ENCODE measurements at places on chromosomes 5 and 9.

- peak; percentile 85 for DNase-seq
Observed at GRCh38 chr5:122500245-122501088, 188.4 kb downstream of the SNCAIP start.

DNA sequence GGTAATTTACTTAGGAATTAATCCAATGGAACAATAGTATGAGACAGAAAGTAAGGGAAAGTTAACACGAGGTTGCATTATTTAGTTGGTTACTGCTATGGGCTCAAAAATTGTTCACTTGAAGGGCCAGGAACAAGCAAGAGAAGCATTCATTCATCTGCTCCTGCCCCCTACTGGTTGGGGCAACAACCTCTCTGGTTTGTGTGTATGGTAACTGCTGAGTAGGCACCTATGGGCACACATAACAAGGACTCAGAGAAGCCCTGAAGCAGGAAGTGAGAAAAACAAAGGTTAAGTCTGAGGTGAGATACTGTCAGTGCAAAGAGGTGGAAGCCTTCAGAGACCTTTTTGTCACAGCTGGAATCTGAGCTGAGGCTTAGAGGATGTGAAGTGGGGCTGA is 34.4 kb upstream of the RANBP6 start:
- no peak for DNase-seq

GRCh38 chr5:151469386-151469785 is 22.0 kb downstream of the SLC36A1 start:
- DNase-seq, result no peak

GRCh38 chr5:164581889-164582288 is 1076.5 kb downstream of the MAT2B start:
- no peak for DNase-seq

- DNase-seq, result no peak
Observed at GRCh38 chr9:112408819-112409218, 28.9 kb downstream of the HSDL2 start.

DNA sequence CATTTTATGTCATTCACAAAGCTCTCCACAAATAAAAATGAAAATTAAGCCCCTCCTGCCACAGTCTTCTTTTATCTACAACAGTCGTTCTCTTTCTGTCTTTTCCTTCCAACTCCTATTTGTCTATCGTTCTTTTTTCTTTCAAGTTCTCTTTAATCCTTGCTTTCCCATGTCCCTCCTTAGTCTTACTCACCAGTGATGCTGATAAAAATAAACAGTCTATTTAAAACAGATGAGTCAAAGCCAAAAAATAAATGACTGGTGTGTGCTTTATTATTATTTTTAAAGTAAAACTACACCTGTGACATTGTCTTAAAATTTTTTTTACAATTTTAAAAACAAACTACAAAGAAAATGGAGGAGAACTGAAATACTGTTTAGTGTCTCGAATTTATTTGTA is 137.1 kb upstream of the TMEM161B start:
- DNase-seq, result no peak

- no peak for DNase-seq
Observed at GRCh38 chr5:8606231-8606630, 737.3 kb downstream of the MTRR start.

- no peak for DNase-seq
Observed at GRCh38 chr5:144484124-144484897, 313.6 kb downstream of the KCTD16 start.

DNA sequence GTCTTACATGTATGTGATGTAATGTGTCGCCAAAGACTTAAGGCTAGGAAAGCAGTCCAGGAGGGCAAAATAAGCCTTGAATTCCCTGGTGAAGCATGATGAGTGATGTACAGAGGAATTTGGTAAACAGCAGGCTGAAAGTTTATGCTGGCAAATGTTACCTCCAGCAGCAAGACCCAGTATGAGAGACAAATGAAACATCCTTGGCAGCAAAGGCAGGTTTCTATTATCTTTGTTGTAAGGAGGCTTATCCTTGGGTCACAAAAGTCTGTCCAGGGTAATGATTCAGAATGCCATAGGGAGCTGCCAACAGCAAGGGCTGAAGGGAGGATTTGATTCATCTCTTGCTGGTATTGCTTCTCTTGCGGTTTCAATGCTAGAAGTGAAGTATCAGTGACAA is 75.9 kb upstream of the HTR4 start:
- no peak for DNase-seq

DNA sequence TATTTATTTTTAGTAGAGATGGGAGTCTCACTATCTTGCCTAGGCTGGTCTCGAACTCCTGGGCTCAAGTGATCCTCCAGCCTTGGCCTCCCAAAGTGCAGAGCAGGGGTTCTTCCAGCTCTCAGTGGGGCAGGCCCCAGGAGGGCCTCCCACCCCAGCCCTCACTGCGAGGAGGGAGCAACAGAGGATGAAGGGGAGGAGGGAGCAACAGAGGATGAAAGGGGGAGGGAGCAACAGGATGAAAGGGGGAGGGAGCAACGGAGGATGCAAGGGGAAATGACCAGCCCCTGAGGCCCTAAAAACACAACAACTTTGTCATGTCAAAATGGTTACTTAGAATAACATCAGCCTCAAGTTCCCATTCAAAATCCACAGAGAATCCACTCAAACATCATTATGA is 10.0 kb downstream of the TRIM14 start:
- DNase-seq, result no peak

DNA sequence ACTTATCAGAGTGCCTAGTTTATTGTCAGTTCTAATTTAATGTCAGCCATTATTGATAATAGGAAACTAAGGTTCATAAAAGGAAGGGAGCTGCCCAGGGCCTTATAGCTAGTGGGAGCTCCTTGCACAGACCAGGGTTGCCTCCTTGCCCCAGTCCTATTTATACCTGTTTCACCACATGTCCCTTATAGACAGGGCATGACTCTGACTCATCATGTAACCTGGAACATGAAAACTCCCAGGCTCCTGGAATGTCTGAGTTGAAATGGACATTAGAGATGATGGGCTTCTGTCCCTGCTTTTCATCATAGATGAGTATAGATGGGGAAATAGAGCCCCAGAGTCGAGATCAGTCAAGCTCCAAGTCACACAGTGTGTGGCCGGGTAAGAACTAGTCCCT is 21.1 kb downstream of the FAT2 start:
- DNase-seq, result no peak

DNA sequence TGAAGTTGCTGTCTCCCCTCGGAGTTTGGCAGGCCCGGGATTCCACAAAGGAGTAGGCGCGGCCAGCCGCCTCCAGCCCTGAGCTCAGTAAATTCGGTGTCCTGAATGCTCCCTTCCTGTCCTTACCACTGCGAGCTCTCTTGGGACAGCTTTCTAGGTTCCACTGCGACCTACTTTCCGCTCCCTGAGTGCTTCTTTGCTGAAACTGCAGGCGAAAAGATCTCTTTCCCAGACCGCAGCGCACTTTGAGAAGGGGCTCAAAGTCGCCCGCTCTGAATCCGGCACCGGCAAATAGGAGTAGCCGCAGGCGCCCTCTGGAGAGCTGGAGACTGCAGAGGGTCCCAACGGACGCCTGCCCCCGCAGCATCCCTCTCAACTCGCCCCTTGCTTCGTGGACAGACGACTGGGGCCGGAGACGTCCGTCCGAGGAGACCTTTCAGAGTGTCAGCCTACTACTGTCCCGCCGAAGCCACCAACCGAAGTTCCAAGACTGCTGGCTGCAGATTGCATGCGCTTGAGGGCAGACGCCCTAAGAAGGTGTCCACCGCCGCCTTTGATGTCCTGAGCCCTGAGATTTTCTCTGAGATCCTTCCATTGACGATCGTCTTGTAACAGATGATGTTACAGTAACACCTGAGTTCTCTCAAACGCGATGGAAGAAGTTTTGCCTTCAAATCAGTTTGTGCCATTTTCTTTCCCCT is 96.0 kb downstream of the ANXA2R start:
- no peak for DNase-seq

DNA sequence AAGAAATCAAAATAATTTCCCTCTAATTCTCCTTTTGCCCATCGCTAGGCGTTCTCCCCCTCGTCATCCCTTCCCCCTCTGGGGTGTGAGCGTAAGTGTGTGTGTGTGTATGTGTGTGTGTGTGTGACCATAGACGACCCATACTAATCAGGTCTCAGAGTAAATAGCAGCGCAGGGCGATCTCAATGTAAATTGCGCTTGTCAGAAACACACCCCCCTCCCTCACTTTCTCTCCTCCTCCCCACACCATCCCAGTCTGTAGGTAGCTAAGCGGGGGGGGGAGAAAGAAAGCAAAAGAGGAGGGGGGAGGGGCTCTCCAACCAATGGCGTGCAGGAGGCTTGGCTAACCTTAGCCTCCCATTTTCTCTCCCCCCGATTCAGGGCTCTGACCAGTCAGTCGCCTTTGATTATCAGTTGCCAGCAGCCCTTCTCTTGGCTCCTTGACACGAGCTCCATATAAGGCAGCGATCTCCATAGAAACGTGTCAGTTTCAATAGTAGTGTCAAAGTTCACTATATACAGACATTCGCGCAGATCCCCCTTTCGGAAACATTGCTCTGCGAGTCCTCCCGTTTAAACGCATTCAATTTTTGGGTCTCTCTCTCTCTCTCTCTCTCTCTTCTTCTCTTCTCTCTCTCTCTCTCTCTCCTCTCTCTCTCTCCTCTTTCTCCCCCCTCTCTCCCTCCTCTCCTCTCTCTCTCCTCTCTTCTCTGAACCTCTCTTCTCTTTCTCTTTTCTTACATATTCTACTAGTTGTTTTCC is at the start of gene NR2F1:
Gene NR2F1 (plus strand): TSS at position 546 of the 762 bp plus-strand sequence. CDS start 1,802 bp downstream, outside the sequence.
- peak; percentile 99 for DNase-seq

- DNase-seq, result no peak
Observed at GRCh38 chr5:143279698-143280097, 123.8 kb downstream of the NR3C1 start.

GRCh38 chr5:148790545-148791333 is 35.7 kb upstream of the ADRB2 start:
- no peak for DNase-seq

DNA sequence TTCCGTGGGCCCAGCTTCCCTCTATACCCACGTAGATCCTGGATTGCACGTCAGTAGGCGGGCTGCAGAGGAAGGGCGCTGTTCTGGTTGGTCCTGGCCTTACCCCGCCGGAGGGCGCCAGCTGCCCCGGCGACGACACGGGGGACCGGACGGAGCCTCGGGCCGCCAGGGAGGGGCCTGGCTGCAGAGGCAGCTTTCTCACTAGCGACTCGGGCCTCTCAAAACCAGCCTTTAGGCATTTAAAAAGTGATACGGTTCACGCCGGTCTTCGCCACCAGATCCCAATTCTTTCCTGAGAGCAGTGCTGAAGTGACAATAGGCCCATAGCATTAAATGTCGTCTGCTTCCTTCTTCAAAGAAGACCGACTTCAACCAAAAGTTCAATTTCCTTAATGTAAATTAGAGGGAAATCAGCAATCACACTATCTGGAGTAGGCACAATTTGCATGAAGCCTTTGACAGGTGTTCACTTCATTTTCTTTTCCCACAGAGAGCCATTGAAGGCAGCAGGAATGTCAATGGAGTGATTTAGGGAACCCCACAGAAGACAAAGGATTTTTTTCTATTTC is 17.6 kb upstream of the UBE2D2 start:
- no peak for DNase-seq

DNA sequence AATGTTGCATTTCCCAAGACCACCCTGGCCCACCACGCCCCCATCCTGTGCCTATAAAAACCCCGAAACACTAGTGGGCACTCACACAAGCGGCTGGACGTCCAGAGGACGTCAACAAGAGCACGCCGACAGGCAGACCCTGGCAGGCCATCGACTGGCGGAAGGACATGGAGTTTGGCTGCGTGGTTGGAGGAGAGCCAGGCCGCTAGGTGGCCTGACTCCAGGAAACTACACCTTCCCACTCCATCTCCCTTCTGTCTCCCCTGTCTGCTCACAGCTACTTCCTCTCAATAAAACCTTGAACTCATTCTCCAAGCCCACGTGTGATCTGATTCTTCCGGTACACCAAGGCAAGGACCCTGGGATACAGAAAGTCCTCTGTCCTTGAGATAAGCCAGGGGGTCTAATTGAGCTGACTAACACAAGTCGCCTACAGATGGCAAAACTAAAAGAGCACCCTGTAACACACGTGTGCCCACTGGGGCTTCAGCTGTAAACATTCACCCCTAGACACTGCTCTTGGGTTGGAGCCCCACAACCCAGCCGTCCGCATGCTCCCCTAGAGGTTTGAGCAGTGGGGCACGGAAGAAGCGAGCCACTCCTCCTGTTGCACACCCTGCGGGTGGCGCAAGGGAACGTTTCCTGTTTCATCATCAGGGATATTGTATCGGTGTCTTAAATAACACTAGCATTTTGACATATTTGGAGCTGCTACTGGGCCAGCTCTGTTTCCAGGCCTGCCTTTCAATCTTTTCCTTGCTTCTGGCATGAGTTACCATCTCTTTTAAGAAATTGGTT is 54.5 kb upstream of the TAF11L2 start:
- DNase-seq, result no peak

DNA sequence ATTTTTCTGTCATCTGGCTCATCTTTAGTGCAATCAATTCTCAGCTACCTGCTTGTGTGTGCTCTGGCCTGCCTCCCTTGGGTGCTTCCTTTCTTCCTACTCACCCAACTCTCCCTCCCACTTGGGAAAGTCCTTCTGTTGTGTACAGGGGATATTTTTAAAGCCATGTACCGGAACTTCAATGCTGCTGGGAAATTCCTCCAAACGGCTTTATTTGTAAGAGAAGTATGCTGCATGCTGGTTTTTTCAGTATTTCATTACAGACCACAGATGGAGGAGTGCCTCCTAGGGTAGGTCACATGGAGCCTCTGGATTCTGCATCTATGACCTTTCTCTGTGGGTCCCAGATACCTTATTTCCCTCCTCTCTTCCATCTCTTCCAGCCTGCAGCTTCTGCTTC is 5.4 kb upstream of the HMHB1 start:
- peak; percentile 86 for DNase-seq
